ENCODE measurements at places on chromosomes 2 and 18.
A peak's percentile ranks its signal among the peaks of the same experiment; 100 is the strongest.

DNA sequence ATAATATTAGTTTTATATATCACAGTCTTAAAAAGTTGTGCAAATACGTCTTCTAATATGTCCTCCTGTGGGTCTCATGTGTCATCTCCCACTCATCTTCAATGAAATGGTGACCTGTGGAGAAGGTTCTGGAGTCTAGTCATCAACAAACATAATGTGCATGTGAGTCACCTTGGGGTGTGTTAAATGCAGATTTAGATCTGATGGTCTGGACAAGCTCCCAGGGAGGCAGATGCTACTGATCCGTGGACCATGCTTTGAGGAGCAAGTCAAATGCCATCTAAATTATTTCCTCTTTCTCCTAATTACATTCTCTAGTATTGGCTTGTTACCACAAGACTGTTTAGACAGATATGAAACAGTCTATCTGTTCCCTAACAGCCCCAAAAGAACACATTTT, 210.9 kb downstream of the CD226 start:
- DNase-seq: no peak
- H3K27me3 ChIP-seq: no peaks in the 10 kb centered on the region
- no peaks in the 10 kb centered on the region for H3K36me3 ChIP-seq
- H3K4me3 ChIP-seq: no peak overlapping the region
- H3K4me1 ChIP-seq: peaks cover 4% of the 10 kb centered on the region

DNA sequence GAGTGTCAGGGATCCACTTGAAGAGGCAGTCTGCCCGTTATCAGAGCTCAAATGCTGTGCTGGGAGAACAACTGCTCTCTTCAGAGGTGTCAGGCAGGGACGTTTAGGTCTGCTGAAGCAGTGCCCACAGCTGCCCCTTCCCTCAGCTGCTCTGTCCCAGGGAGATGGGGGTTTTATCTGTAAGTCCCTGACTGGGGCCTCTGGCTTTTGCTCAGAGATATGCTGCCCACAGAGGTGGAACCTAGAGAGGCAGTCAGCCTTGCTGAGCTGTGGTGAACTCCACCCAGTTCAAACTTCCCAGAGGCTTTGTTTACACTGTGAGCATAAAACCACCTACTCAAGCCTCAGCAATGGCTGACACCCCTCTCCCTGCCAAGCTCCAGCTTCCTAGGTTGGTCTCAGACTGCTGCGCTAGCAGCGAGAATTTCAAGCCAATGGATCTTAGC, 38.1 kb downstream of the PLEK start:
- no peak overlapping the region for H3K4me3 ChIP-seq
- no peak overlapping the region for H3K27ac ChIP-seq
- peaks cover 15% of the 10 kb centered on the region for H3K27me3 ChIP-seq
- H3K36me3 ChIP-seq: no peaks in the 10 kb centered on the region
- DNase-seq: no peak

GRCh38 chr18:78101091-78101490, 851.4 kb downstream of the GALR1 start:
- H3K27me3 ChIP-seq: no peaks in the 10 kb centered on the region
- H3K36me3 ChIP-seq: no peaks in the 10 kb centered on the region

DNA sequence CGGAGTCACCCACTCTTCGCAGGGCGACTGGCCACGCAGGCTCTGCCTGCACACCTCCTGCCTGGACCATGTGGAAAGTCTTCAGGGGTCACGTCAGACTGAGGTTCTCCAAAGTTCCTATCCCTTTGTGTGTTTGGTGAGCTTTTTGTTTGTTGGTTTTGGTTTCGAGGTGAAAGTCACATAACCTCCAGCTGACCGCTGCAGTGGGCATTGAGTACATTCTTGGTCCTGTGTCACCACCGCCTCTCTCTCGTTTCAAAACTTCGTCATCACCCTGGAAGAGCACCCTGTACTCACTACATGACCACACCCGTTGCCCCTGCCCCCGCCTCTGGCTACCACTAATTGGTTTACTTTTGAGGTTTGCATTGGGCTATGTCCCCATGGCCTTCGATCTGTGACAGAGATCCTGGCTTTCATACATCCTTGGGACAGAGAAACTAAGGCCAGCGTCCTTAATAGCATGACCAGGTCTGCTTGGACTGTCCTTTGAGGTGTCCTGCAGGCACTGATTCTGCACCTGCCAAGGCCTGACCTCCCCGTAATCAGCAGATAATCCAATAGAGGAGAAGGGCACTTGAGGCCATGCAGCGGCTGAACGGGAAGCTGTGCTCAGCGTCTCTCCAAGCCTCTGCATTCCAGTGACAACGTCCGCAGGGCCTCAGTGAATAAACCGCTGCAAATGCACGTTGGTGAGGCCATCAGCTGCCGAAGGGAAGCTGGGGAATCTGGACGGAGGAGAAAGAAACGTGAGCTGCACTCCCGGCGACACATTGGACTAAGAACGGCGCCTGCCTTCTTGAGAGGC, 46.8 kb downstream of the SH3BP4 start:
- no peaks in the 10 kb centered on the region for H3K36me3 ChIP-seq
- peaks cover 48% of the 10 kb centered on the region for H3K4me1 ChIP-seq
- DNase-seq: peak; percentile 69

GRCh38 chr2:144235050-144235449, 284.9 kb downstream of the ZEB2 start:
- H3K27me3 ChIP-seq: no peaks in the 10 kb centered on the region
- peaks cover 29% of the 10 kb centered on the region for H3K4me1 ChIP-seq
- no peaks in the 10 kb centered on the region for H3K36me3 ChIP-seq
- DNase-seq: no peak
- no peak overlapping the region for H3K4me3 ChIP-seq

DNA sequence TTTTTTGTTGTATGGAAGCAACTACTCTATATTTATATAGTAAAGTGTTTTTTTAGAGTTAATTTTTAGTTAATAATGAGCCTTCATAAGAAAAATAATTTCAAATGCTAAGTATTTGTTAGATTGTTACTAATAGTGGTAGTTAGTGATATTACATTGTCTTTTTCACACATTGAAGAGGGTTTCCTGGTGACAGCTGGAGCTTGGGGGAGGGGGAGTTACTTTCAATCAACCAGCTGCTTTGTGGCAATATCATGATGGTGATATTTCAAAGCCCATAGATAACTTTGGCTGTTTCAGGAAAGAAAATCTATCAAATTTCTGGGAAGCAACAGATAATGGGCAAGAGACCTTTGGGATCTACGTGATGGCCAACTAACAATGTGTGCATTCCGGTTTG, 4.1 kb downstream of the RHBDD1 start:
- no peak for DNase-seq
- no peak overlapping the region for H3K27ac ChIP-seq
- H3K36me3 ChIP-seq: no peaks in the 10 kb centered on the region
- peaks cover 8% of the 10 kb centered on the region for H3K4me1 ChIP-seq

DNA sequence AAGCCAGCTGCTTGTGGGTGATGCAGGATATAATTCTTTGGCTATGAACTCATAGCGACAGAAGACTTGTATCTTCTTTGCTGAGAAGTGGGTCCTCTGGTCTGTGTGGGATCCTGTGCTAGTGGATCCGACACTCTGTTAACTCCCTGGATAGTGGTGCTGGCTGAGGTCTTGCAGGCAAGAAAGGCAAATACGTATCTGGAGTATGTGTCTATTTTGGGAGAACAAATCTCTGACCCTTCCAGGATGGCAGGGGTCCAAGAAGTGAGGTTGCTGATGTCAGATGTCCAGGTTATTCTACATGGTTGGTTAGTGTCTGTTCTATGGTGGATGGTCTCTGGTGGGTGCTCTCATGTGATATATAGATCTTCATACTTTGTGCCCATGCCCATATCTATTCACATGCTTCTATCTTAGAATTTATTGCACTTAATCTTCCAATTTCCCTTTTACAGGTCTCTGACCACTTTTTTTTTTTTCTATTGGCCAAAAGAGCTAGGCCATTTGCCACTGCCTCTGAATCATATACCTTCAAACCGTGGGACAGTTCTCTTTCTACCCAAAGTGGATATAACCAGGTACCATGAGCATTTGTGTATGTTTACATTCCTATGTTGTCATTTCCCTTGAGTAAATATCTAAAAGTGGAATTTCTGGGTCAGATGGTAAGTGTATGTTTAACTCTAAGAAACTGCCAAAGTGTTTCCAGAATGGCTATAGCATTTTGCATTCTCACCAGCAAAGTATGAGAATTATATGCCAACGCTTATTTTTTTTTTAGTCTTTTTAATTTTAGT, 45.1 kb upstream of the RBMS1 start:
- no peak overlapping the region for H3K4me3 ChIP-seq
- H3K27ac ChIP-seq: no peak overlapping the region
- H3K4me1 ChIP-seq: no peaks in the 10 kb centered on the region
- no peaks in the 10 kb centered on the region for H3K36me3 ChIP-seq
- H3K27me3 ChIP-seq: no peaks in the 10 kb centered on the region
- no peak for DNase-seq

Measured in neural progenitor cell (in vitro differentiated cells).